ENCODE measurements at places on chromosomes 6 and 20.

DNA sequence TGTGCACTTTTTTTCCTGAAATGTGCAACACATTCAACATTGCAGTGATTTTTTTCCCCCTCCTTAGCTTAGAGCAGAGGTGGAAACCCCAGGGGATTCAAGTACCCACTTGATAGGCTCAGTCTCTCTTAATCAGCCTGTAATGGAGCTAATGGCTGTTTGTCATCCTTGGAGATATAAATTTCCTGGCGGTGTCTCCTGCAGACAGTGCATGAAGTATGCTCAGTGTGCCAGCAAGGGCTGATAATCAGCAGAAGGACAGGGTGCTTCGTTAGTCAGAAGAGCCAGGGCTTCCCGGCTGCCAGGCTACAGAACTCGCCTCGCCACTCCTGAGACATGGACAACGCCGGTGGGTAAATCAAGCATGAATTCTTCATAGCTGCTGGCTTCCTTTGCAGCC is 69.8 kb upstream of the PHACTR2 start:
- DNase-seq: no peak

GRCh38 chr6:106098383-106099234 is 12.5 kb downstream of the PRDM1 start:
- peak; percentile 94 for DNase-seq

DNA sequence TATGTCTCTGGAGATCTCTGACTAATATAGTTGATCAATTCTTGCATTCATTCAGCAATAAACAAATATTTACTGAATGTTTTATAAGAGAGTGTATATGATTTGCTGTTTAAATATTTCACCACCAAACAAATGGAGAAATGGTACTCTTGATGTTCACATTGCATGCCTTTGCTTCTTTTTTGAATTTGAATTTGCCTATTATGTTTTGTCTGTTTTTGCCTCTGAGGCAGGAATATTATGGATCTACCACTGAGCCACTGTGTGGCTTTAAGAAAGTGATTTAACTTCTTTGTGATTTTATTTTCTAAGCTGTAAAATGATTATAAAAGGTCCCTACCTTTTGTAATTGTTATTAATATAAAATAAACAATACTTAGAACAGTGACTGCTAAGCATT is 345.0 kb downstream of the DOK5 start:
- no peak for DNase-seq

GRCh38 chr6:46291275-46291633 is 120.5 kb upstream of the ENPP5 start:
- DNase-seq: no peak

DNA sequence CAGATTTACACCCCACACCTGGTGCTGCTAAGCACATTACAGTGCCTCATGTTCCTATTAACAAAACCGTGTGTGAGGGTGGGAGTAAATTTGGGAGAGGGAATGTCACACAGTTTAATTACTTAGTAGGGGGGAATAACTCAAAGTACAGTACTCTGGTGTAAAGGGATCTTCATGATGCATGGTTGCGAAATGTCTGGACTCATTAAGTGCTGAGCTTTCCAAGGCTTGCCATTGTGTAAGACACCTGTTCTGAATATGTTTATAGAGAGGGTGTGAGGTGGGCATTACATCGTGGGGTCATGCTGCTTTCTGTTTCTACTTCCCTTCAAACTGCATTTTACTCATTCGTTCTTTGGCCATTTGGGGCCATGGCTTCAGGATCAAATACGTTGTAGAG is 181.2 kb downstream of the ADGRG6 start:
- DNase-seq: no peak

- DNase-seq: no peak
Measured at GRCh38 chr6:28005152-28005890, 48.3 kb downstream of the OR2B6 start.

DNA sequence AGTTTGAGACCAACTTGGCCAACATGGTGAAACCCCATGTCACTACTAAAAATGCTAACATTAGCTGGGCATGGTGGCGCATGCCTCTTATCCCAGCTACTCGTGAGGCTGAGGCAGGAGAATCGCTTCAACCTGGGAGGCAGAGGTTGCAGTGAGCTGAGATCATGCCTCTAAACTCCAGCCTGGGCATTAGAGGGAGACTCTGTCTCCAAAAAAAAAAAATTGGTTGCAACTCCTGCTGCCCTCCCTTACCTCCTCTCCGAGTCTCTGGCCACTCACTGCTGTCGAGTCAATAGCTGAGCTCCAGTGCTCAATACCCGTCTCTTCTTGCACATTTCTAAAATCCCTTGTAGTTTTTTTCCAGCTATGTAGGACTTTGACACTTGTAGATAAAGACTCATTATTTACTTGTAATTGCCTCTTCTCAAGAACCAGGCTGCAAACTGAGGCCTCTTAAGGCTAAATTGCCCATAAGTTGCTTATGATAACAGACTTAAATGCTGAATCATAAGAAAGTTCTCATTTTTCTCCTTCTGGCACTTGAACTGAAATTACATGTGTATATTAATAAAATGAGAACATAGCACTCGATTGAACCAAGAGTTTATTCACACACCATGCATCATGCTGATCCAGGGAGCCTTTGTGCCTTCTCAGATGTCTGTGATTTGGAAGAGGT is 13.8 kb downstream of the HECA start:
- no peak for DNase-seq

GRCh38 chr20:58870293-58871014 is 17.9 kb downstream of the GNAS start:
- DNase-seq: peak; percentile 49

GRCh38 chr20:62678553-62678952 is 30.1 kb upstream of the NTSR1 start:
- DNase-seq: no peak

GRCh38 chr20:62494537-62494936 is 18.7 kb upstream of the GATA5 start:
- DNase-seq: no peak

DNA sequence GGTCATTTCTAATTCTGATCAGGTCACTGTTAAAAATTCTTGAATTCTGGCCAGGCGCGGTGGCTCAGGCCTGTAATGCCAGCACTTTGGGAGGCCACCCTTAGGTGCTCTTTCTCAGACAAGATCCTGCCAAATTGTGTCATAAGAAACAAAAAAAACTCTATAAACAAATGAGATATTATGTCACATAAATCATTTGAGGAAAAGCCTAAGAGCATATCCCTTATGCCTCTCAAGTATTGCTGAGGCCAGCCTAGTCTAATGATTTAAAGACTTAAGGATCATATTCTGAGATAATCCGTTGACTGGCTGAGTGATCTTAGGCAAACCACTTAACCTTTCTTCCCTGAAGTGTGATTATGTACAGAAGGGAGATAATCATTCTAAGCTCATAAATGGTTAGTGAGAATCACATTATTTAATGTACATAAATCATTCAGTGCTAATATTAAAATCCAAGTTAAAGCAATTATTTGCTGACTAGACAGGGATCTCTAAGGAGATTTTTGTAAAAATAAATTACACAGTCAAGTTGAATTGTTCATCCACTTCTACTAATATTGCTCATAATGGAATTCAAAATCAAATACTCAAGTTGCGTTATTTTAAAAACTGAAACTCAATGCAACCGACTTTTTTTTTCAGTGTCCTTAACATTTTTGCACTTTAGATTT is 365.4 kb downstream of the PHF3 start:
- DNase-seq: no peak

- no peak for DNase-seq
Measured at GRCh38 chr20:7728338-7728737, 211.9 kb downstream of the HAO1 start.

GRCh38 chr20:63635431-63636141 is 8.7 kb upstream of the GMEB2 start:
- DNase-seq: peak; percentile 87

- no peak for DNase-seq
Measured at GRCh38 chr6:152776833-152777232, 26.2 kb downstream of the VIP start.

DNA sequence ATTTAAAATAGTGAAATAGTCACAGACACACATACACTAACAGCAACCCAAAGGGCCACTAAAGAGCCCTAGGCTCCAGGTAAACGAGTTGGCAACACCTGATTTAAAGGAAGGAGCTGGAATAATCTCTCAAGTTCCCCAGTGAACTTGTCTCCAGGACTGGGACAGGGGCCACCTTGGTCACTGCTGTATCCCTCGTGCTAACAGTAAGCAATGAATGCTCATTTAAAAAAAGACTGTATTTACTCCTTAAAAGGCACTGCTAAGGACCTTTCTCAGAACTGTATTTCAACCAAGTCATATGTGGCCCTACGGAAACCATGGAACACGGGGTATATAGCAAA is 1.3 kb downstream of the DIDO1 start:
- no peak for DNase-seq

DNA sequence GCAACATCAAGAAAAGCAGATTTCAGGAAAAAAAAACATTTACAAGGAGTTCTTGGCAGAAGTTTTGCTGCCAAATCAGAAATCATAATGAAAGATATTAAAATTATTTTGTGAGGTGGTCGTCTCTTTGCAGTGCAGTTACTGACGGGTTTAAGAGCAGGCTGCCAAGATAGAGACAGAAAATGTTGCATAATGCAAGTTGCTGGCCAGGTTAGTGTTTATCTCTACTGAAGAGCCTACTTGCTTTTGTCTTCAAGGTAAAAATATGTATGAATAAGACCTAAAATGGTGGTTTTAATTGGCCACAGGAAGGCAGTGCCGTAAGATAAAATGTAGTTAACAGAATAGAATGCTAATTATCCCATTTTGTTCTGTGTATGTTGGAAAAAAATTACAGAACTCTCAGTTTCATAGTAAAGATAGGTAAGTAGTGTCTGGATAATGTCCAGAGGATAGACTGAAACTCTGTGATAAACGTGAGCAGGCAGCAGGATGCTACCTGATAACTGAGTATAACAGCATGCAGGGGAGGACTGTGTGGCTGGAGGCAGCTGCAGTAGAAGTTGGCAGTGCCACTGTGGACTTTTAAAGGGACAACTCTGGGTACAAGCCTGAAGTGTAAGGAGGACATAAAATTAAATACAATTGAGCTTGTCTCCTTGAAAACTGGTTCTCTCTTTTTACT is 13.9 kb downstream of the FOXO3 start:
- DNase-seq: no peak

DNA sequence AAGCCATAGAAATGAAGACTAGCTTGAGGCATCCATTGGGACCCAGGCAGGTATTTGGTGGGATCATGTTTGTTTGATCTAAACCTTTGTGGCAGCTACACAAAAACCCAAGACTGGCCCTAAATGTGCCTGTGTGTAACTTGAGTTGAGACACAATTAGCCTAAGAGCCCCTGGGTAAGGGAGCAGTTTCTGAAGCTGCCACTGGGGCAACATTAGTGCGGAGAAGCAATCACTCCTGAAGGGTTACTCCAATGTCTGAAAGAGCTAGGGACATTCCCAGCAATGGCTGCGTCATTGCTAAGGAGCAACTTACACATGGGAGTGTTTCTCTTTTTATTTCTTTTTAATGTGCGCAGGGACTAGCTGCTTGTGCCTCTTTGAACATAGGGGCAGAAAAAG is 67.9 kb upstream of the EEF1E1 start:
- DNase-seq: no peak

- no peak for DNase-seq
Measured at GRCh38 chr6:134063121-134063965, 10.9 kb upstream of the SLC2A12 start.

DNA sequence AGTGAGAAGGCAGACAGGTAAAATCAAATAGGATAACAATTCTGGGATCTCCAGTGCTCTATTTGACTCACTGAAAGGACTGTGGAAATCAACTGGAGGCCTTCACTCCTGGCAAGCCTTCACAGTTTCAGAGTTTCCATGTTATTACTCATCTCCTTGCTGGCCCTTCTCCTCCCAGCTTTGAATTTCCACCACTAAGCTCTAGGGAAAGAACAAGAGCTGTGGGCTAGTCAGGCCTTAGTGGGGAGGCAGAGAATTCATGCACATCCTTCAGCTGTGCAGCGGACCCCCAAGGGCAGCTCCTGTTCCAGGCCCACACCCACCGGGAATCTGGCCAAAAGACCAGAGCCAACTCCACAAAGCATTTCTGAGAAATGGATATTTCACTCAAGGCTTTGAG is 26.0 kb downstream of the MYLIP start:
- DNase-seq: no peak

DNA sequence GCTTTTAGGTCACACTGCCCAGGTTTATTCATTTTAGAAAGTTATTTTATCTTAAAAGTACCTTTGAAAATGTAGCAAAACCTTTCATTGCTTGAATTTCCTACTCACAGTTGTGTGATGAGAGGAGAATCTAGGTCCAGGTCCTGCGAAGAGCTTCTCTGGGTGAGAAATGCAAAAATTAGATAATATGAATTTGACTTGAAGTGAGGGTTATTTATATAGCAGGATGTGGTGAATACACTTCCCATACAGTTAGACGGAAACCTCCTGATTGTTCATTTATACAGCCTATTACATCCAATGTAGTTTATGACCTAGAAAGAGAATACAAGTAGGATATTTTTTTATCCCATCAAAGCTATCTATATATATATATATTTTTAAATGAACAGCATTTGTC is 30.5 kb downstream of the CDKAL1 start:
- DNase-seq: peak; percentile 25

DNA sequence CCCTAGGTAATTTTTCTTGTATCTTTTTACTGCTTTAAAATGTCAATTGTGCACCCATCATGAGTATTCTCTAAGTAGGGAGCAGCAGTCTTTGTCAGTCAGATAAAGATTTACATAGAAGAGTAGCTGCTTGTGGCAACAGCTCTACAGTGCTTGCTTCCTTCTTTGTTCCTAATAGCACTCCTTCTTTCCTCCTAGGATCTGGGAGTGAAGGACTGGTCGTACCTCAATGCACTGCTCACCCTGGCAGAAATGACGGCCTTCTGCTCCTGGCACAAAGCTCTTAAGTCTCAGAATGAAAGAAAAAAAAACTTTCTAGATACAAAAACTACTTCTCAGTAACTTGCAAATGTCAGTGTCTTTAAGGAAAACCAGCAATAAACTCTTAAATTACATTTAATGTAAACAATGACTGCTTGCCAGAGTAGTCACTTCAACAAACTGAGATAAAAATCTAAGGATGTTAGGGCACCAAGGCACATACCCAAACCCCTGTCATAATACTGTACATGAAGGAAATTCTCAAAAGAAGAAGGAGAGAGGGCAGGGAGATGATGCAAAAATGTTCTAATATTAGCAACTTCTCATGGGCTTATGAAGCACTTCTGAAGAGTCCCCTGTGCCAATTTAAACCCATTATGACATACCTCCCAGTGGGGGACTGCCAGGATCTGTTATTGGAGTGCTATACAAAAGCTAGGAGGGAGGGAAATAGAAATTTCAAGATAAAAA is 34.0 kb downstream of the NCOA6 start:
- no peak for DNase-seq
